Fibroblast of the conjunctiva (primary cell): ENCODE measurements at places on chromosomes 6 and 20.

- no peak for DNase-seq
Observed at GRCh38 chr20:59835448-59836395, 97.7 kb downstream of the SYCP2 start.

DNA sequence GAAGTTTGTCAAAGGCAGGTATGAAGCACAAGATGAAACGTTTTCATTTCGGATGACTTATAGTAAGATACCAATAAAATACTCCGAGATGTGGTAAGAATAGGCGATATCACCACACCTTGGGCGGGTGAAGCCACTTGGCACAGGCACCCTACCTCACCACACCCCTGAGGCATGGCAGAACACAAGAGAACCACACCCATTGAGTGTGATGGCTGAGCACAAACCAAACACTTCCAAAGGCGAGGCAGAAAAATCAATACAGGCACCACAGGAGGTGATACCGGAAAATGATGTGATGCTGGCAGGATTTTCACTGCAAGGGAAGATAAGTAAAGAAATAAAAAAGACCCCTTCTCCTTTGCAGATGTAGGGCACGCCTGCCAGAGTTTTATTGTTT lies 332.9 kb upstream of the PRDM1 start:
- DNase-seq, result no peak

DNA sequence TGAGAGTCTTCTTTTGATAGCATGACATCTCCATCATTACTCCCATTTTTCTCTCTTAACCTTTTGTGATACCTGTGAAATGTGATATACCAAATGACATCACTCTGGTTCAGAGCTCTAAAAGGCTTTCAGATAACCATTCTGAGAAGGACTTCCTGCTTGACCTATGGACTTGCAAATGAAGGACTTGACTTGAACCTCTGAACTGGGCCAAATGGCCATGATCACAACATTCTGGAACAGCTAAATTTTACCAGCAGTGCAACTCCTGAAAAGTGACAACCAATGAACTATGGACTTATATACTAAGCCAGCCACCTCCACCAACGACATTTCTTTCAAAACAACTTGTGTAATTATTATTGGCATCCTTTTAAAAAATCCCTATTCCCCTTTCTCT lies 1085.8 kb upstream of the CITED2 start:
- no peak for DNase-seq

GRCh38 chr6:73710470-73710869 lies 14.5 kb downstream of the CD109 start:
- no peak for DNase-seq

- DNase-seq, result no peak
Observed at GRCh38 chr20:1462001-1462400, 4.6 kb downstream of the NSFL1C start.
